Left cardiac atrium (tissue), 4 donors: ENCODE measurements at places on chromosomes 3 and 15. TPM values are rescaled to one million over a fixed set of nuclear protein-coding genes. Genes with fewer than 3 reads are reported as not detected.
A peak's percentile ranks its signal among the peaks of the same experiment; 100 is the strongest.

- DNase-seq, result peak; percentile 26
Measured at GRCh38 chr15:24878153-24878552, 76.6 kb upstream of the SNRPN start.

DNA sequence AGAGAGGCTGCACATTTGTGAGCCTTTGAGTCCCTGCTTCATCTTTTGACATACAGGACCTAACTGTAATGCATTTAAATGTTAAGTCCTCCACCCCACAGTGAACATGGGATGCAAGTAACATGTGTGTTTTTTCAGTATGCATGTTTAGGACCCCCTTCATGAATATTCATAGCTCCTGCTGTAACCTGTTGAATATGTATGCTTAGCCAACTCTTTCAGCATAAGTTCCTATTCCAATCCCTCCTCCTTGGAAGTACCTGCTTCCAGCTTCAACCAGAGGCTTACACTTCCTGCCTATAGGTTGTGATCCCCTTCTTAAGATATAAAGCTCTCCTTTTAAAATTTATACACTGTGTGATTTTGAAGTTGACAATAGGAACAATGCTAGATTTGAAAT is 36.9 kb upstream of the GNB4 start:
- no peak for DNase-seq

DNA sequence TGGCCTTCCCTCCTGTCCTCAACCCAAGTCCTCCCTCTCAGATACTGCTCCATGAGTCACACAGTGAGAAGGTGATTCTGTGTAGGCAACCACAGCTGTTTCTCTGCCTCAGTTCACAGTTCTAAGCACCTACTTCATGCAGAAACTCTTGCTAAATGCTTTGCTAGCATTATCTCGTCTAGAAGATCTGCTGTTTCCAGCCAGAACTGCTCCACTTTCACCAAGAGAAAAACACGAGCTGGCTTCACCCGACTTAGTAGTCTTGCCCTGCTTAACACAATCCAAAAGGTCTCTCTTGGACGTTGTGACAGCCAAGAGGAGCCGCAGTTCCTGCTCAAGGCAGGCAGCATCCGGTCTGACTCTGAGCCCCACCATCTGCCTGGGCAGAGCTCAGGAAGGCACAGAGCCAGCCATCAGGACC is 272.1 kb downstream of the UACA start:
- no peak for DNase-seq

DNA sequence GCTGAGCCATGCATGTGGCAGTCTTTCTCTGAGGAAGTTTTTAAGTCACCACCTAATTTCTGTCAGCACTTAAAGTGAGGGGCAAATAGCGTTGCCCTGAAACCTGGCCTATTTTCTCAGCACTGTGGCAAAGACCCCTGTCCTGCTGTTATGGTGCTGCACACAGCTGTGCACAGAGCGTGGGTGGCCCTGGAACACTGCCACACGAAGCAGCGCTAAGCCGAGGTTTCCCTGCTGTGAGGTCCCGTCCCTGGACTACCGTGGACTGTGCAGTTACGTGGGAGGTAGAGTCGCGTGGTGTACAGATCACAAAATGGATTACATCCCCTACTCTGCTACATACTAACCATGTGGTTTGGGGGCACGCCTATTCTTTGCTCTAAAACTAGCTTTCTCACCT is 101.6 kb upstream of the NR2E3 start:
- peak; percentile 36 for DNase-seq

Gene C15orf39
- total RNA-seq, result 14.2 TPM

Gene CRABP1
- total RNA-seq, result not detected

Gene SUCNR1
- total RNA-seq, result 0.86 TPM

DNA sequence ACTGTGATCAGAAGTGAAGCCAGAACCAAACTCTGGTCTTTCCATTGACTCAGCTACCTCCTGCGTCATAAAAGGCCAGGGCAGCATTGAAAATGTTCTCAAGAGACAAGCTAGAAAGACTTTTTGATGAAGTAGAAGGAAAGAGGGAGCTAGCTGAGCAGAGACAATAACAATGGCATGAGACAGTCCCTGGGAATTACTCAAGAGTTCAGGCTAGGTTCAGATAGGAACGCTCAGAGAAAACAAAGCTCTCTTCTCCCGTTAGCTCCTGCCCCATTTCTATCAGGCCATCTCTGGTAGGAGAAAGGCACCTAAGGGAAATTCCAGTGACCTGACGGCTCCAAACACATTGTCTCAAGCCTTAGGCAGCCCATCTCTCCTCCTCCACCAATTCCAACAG is 7.0 kb upstream of the OXTR start:
- DNase-seq, result no peak

DNA sequence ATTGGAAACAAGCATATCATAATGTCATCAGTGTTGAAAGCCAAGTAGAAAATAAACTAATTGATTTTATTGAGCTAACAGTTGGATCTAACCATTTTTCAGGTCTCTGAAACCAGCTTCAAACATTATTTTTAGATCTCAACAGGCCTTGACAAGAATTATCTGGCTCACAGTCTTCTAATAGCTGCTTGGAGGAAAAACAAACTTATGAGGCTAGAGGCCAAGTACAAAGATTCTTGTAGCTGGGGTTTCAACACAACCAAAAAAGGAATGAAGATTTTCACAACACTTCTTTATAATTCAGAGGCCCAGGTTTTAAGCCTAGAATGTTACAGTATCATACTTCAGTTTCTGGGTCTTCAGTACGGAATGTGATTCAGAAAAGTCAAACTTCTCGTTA is 3.7 kb downstream of the SETMAR start:
- no peak for DNase-seq

- no peak for DNase-seq
Measured at GRCh38 chr3:138084196-138084595, 31.2 kb downstream of the DZIP1L start.

GRCh38 chr15:39491886-39492490 is 88.9 kb upstream of the THBS1 start:
- DNase-seq, result no peak

- no peak for DNase-seq
Measured at GRCh38 chr3:9581742-9582141, 28.1 kb upstream of the LHFPL4 start.

DNA sequence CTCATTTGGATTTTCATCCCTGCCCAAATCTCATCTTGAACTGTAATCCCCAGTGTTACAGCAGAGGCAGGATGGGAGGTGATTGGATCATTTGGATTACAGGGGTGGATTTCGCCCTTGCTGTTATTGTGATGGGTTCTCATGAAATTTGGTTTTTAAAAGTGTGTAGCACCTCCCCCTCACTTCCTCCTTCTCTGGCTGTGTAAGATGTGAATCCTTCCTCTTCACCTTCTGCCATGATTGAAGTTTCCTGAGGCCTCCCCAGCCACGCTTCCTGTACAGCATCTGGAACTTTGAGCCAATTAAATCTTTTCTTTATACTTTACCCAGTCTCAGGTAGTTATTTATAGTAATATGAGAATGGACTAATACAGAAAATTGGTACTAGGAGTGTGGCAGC is 316.8 kb downstream of the PLCL2 start:
- no peak for DNase-seq

GRCh38 chr3:49666592-49666991 is 7.6 kb upstream of the APEH start:
- no peak for DNase-seq

Gene SLC12A1
- total RNA-seq, result not detected

DNA sequence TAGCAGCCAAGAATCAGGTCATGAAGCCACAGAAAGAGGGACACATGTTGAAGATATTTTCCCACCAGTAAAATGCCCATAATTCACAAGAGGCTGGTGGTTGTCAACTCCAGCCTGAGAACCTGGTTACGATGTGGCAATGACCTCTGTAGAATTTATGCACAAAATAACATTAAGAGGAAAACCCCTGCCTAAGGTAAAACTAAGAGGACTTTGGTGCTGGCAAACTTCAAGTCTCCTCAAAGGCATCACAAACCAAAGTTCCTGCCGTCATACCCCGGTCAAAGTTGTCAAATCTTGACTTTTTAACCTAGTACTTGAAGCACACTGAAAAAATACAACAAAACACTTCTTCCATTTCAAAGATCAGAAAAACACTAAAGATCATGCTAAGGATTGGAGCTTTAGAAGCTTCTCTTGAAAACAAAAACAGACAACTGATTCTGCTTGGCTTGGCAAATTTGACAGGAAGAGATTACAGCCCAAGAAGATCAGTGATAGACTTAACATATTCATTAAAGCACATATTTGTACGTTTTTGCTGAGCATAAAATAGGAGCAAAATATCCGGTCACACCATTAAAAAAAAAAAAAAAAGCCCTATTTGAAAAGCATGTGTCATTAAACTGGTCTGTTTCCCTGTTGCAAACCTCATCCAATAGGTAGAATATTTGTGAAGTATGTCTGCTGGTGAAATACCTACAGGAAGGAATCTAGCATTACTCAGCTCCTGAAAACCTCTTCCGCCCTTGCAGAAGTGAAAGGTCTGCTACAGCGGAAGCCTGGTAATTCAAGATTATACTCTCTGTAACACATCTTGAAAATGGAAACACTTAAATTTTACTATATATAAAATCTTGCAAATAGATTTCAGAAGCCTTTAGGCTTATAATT is 22.8 kb downstream of the EIF4E3 start:
- DNase-seq, result no peak

Gene MB21D2
- 4.1 TPM for total RNA-seq

Gene PRR23E
- total RNA-seq, result not detected

DNA sequence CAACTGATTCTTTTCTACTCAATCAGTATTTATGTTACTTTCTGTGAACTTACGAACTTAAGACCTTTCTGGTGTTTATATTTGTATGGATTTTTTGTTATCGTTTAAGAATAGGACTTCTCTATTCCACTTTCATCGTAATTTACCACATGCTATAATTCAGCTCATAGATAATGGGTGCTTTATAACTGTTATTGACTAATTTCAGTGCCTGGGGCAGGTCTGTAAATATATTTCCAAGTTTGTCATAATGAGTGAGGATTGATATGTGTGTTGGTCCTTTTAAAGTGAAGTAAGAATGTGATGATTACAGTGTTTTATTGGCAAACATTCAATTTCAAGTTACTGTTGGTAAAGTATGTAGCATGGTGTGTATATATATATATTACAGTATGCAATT is 1.8 kb upstream of the NAALADL2 start:
- no peak for DNase-seq

Gene CORO2B
- 8.5 TPM for total RNA-seq

Gene CD47
- total RNA-seq, result 93.3 TPM

DNA sequence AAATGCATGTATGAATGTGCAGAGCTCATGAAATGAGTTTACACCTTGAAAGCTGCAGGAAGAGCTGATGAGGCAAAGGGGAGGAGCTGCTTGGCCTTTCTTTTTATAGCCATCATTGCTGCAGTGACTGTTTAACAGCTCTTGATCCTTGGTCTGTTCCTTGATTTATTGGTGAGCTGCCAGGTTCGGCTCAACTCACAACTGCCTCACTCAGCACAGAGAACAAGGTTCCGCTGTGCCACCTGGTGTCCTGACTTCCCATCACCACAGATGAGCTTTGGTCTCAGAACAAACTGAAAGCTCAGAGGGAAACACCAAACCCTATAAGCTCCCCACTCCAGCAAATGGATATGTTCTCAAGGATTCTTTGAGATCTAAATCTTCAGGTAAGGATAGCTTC is 626.1 kb downstream of the MAGI1 start:
- peak; percentile 46 for DNase-seq

Gene CA12
- total RNA-seq, result 5.4 TPM

Gene CCR8
- total RNA-seq, result not detected

- DNase-seq, result no peak
Measured at GRCh38 chr3:155643581-155644165, 101.2 kb downstream of the PLCH1 start.

DNA sequence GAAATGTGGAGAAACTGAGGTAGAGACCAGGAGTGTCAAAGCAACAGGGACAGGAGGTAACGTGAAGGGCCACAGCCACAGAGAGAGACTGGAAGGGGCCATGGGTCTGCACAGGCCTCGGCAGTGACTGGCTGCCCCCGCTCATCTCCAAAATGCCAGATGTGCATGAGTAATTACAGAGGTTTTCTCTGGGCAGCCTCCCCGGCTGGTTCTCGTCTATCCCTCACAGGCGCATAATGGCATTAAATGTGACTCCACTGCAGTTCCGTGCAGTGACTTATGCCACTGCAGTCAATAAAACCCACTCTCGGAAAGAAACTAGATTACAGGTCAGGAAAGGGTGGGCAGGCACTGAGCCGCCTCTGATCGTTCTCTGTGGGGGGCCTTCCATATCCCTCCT is 74.7 kb downstream of the WDR76 start:
- no peak for DNase-seq

GRCh38 chr3:78165876-78166275 is 1126.0 kb downstream of the ROBO2 start:
- no peak for DNase-seq

- DNase-seq, result no peak
Measured at GRCh38 chr3:136546720-136547119, 205.5 kb downstream of the STAG1 start.

DNA sequence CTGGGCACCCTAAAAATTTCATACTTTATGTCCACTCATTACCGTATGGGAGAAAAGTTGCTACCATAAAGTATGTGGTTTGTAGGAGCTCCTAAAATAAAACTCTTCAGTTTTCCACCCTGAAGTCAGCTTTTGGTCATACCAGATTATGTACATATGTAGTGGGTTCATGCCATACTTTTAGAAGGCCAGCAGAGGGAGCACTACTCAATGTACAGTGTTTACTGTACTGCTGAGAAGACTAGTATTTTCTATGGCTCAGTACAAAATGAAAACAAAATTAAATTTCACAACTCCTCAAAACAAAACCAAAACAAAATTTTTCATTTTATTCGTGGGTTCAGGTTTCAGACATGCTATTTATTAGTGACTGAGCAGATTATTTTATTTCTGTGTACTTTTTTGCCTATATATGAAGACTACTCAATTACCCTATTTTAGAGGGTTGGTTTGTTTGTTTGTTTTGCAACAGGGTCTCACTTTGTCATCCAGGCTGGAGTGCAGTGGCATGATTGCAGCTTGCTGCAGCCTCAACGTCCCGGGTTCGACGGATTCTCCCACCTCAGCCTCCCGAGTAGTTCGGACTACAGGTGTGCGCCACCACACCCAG is 24.3 kb downstream of the NXPE3 start:
- DNase-seq, result no peak

- DNase-seq, result no peak
Measured at GRCh38 chr3:9248522-9249271, 749 bp downstream of the SRGAP3 start.

Gene SCAANT1
- not detected for total RNA-seq

GRCh38 chr15:39850436-39850835 is 67.8 kb upstream of the FSIP1 start:
- DNase-seq, result no peak

DNA sequence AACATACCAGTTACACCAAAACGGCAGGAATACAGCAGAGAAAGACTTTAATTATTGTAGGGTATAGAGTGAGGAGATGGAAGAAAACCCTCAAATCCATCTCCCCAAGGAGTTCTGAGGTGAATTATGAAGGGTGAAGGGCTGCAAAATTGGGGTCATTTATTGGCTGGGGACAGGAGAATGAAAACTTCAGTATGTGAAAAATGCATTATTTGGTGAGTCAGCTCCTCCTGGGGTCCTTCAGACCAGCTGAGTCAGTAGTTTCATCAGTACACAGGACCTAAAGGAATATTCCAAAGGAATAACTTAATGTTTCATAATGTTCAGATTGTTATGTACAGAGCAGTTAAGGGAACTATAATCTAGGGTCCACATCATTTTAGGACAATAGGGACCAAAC is 566.0 kb downstream of the GBE1 start:
- no peak for DNase-seq

Gene B3GALNT1
- 47.6 TPM for total RNA-seq

Gene NR2F2
- total RNA-seq, result 41.2 TPM

Gene CHDH
- 5.0 TPM for total RNA-seq

- peak; percentile 58 for DNase-seq
Measured at GRCh38 chr3:4976109-4976508, 3.1 kb upstream of the BHLHE40 start.
